Upper lobe of right lung (tissue), 1 donor: ENCODE measurements at places on chromosomes 2 and 18.
A peak's percentile ranks its signal among the peaks of the same experiment; 100 is the strongest.

DNA sequence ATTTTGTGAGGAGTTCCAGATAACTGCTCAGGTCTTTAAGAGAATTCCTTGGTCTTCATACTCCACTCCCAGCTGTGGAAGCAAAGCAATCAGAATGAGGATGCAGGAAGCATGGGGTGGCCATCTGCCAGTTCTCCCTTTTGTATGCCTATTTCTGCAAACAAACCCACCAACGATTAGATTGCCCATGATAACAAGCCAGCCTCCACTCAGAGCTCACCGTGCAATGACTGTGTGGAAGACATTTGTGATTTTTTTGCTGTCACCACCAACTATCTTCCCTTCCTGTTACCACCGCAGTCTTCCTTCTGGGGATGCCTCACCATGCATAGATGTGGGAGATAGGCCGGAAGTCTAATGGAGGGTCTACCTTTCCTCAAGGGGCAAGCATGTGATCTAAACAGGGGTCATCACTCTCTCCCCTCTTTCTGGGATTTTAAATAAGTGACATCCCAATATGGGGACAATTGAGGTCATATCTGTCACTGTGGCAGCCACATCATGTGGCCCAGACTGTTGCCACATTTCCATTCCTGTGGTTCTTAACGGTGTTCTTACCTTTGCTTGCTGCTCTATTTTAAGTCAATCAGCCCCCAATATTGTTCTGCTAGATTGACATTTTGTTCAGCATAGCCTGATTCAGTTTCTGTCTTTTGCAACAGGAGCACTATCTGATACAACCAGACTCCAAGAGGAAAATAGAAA, 4.4 kb downstream of the AFF3 start:
- no peak overlapping the region for H3K4me3 ChIP-seq
- no peaks in the 10 kb centered on the region for H3K36me3 ChIP-seq
- no peaks in the 10 kb centered on the region for H3K4me1 ChIP-seq
- no peak for DNase-seq
- H3K27me3 ChIP-seq: no peaks in the 10 kb centered on the region

- no peaks in the 10 kb centered on the region for H3K4me1 ChIP-seq
- peaks cover 62% of the 10 kb centered on the region for H3K27me3 ChIP-seq
Observed at GRCh38 chr18:79784965-79785770, 12.6 kb upstream of the KCNG2 start.

DNA sequence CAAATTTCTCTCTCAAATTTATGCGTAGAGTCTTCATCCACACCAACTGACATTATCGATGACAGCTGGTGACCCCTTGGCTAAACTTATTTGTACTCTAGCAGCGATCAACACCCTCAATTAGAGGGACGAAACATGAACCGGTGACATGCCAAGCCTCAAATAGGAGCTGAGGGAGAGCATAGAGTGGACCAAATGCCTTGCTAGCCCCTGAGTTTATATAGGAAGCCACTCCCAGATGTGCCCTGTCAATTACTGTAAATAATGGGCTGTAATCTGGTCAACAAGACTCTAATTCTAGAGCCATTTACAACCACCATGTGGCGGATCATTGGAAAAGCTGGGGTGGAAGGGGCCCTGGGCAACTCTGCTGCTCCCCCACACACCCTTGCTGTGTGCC, 47.6 kb upstream of the FHL2 start:
- no peaks in the 10 kb centered on the region for H3K36me3 ChIP-seq
- H3K27me3 ChIP-seq: no peaks in the 10 kb centered on the region
- H3K27ac ChIP-seq: no peak overlapping the region
- H3K4me3 ChIP-seq: no peak overlapping the region

- no peaks in the 10 kb centered on the region for H3K36me3 ChIP-seq
- peak overlapping the region; percentile 42 for H3K27ac ChIP-seq
- no peaks in the 10 kb centered on the region for H3K4me1 ChIP-seq
- H3K27me3 ChIP-seq: no peaks in the 10 kb centered on the region
Observed at GRCh38 chr18:7038330-7038851, 79.2 kb downstream of the LAMA1 start.

- H3K36me3 ChIP-seq: no peaks in the 10 kb centered on the region
- peak overlapping the region; percentile 39 for H3K4me3 ChIP-seq
- no peaks in the 10 kb centered on the region for H3K27me3 ChIP-seq
- peak overlapping the region; percentile 28 for H3K27ac ChIP-seq
Observed at GRCh38 chr2:143177096-143177786, 48.0 kb downstream of the ARHGAP15 start.

DNA sequence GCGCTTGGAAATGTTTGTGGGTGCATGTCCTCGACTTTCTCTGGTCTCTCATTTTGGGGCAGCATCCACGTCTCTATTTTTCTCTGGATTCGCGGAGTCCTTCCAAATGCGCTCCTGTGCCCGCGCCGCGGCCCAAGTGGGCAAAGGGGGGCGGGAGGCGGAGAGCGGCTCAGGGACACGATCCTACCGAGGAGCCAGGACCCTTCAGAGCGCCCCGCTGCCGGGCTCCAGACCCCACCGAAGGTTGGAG, 990 bp downstream of the EPAS1 start:
- H3K4me3 ChIP-seq: peak overlapping the region; percentile 83
- H3K36me3 ChIP-seq: no peaks in the 10 kb centered on the region
- no peak for DNase-seq
- H3K27me3 ChIP-seq: no peaks in the 10 kb centered on the region
- H3K27ac ChIP-seq: peak overlapping the region; percentile 98
- peaks cover 27% of the 10 kb centered on the region for H3K4me1 ChIP-seq

DNA sequence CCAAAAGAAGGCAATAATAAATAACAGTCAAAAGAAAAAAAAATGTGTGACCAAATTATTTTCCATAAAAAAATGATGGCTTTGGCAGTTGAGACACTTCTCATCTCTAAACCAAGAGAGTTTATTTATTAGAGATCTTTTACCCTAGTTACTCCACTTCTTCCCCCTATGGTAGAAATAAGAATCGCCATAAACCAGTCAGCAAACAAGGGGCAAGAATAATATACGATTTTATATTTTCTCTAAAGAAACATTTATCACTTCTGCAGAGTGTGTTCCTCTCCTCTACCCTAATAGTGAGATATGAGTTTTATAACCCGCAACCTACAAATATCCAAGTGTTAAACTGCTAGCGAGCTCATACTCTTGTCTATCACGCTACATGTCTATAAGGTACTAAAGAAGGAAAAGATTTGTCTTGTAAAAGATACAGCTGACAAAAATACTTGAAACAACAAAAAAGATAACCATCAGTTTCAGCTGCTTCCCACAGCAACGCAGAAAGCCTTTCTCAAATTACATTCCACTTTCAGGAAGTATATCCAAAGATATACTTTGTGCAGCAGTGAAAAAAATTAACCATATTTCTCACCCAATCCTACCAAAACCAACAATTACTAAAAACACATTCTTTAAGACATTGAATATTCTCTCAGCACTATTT, 2.3 kb downstream of the RNF103 start:
- H3K4me3 ChIP-seq: peak overlapping the region; percentile 66
- H3K27me3 ChIP-seq: no peaks in the 10 kb centered on the region
- peak overlapping the region; percentile 97 for H3K27ac ChIP-seq

DNA sequence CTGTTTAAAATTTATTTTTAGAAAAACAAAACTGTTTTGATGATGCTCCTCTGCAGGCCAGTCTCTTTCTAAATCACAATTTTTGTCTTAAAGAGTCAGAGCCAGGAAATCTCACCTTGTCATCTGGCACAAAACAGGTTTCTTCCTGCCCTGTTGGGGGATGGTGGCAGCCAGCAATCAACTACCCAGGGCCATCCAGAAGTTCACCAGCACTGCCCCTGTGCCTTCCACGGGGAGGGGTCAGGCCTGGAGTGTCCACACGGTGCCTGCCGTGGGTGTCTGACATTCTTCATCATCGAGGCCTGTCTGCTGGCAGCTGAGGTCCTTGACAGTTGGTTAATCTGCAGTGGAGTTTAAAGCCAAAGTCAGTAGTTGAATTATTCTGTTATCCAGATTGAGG, 40.0 kb upstream of the BMP10 start:
- H3K4me3 ChIP-seq: no peak overlapping the region
- DNase-seq: no peak
- no peaks in the 10 kb centered on the region for H3K27me3 ChIP-seq
- H3K27ac ChIP-seq: no peak overlapping the region
- peaks cover 18% of the 10 kb centered on the region for H3K4me1 ChIP-seq

DNA sequence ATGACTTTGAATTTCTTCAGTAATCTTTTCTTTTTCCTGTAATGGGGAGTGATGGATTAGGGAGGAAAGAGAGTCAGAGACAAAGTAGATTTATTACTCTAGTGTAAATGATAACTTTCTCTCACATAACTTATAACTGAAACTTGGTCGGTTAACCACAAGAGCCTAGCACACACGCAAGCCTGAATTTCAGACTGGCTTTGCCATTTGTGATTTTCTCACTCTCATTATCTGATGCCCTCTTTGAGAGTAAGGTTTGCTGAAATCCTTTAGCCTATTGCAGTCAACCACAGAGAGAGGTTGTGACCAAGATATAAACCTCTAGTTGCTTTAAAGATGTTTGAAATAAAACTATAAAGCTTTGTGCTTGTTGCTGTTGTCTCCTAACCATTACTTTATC, 117.9 kb upstream of the NETO1 start:
- no peak for DNase-seq
- H3K4me1 ChIP-seq: no peaks in the 10 kb centered on the region
- H3K36me3 ChIP-seq: no peaks in the 10 kb centered on the region
- H3K4me3 ChIP-seq: no peak overlapping the region
- no peak overlapping the region for H3K27ac ChIP-seq
- no peaks in the 10 kb centered on the region for H3K27me3 ChIP-seq
